ENCODE measurements at places on chromosomes 5 and 9. TPM values are rescaled to one million over a fixed set of nuclear protein-coding genes. Genes with fewer than 3 reads are reported as not detected.

Gene FOXD4L6
- 0.13 TPM for total RNA-seq

Gene WNK2
- 69.4 TPM for total RNA-seq

Gene PRR16
- total RNA-seq, result 0.13 TPM

Gene FBP1
- 1.9 TPM for total RNA-seq

Gene ADAMTS2
- total RNA-seq, result 5.9 TPM

DNA sequence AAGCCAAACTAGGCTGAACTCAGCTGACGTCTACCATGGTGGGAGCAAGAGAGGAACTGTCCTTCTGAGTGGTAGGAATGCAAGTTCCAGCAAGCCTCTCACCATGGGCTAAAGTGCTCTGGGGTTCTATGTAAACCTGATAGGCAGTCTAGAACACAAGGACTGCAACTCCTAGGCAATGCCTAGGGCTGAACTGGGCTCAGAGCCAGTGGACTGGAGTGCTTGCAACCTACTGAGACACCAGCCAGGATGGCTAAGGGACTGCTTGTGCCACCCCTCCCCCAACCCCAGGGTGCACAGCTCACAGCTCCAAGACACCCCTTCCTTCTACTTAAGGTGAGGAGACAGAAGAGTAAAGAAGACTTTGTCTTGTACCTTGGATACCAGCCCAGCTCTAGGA lies 12.1 kb upstream of the RCL1 start:
- DNase-seq, result no peak

DNA sequence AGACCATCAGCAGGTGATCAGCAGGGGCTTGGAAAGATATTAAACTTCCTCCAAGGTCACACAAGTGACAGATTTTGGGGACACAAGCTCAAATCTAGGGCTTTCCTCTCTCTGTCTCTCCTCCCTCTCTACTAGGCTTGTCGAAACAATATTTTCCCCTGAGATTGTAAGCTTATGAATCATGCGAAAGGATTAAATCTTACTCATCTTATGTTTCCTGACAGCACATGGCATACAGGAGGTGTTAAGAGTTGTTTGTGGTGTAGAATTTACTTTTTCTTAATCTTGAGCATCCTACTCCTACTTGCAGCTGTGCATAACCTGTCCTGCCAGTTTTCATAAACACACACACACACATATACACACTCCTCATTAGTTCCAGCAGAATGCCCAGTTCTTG lies 186.3 kb downstream of the MARCHF11 start:
- DNase-seq, result no peak

DNA sequence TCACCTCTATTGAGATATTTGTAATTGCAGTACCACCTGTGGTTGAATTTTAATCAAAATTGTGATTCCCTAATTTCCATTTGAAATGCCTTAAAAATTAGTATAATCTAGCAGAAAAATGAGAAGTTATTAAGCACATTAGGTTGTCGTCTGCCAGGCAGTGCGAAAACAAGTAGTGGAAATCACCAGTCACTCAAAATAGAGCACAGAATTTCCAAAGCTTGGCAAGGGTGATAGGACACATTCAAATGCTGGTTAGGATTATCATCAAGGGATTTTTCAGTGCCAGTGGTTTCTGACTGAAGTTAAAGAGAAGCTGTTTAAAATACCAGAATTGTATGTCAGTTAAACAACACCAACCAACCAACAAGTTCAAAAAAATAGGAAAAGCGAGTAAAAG lies 97.8 kb downstream of the PLK2 start:
- DNase-seq, result no peak

GRCh38 chr5:173848986-173849596 lies 39.1 kb upstream of the CPEB4 start:
- DNase-seq, result no peak

Data from H9 (cell line).